Right atrium auricular region (tissue), 2 donors: ENCODE measurements at places on chromosomes 7 and 10. TPM values are rescaled to one million over a fixed set of nuclear protein-coding genes. Genes with fewer than 3 reads are reported as not detected.
A peak's percentile ranks its signal among the peaks of the same experiment; 100 is the strongest.

Gene GBX1
- total RNA-seq: not detected

Gene TLL2
- 0.96 TPM for total RNA-seq

Gene CTTNBP2
- total RNA-seq: 4.4 TPM

Gene DBNL
- 31.4 TPM for total RNA-seq

Gene TMEM120A
- 35.3 TPM for total RNA-seq

Gene CYP2C19
- not detected for total RNA-seq

Gene TACR2
- 0.24 TPM for total RNA-seq

Gene AZGP1
- total RNA-seq: 46.5 TPM

- no peak for DNase-seq
Observed at GRCh38 chr7:134701272-134701671, 54.6 kb downstream of the BPGM start.

DNA sequence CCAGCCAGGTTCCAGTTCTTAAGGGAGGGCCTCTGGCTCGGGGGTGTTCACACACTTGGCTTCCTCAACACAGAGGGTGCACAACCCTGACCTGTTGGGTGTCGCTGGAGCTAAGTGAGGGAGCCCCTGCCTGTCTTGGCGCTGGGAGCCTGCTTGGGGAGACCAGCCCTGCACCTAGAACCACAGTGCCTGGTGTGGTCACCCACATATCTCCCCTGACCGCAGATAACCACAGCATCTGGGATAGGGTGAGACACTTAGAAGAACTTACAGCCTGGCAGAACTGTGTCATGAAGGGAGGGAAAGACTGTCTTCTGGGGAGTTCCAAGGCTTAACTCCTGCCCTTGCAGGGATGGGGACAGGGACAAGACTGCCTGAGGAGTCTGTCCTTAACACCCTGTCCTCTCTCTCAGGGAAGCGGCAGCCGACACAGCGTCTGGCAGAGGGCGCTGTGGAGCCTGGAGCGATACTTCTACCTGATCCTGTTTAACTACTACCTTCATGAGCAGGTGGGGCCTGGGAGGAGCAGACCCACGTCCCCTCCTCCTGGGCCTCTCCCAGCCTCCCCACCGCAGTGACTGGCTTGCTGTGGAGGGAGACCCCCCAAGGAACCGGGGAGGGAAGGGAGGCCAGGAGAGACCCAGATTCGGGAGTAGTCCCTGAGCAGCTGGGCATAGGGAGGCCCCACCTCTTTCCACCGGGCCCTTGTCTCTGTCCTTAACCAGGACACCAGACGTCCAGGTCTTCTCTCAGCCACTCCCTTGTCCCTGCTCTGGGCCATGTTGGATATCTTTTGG is 59.0 kb downstream of the PALD1 start:
- DNase-seq: no peak

- DNase-seq: no peak
Observed at GRCh38 chr10:77687621-77688020, 50.0 kb upstream of the KCNMA1 start.

- no peak for DNase-seq
Observed at GRCh38 chr7:45688382-45688781, 114.2 kb downstream of the ADCY1 start.

- no peak for DNase-seq
Observed at GRCh38 chr7:24201226-24201625, 82.8 kb upstream of the NPY start.

GRCh38 chr10:81008726-81009125 is 471.0 kb downstream of the SH2D4B start:
- no peak for DNase-seq

DNA sequence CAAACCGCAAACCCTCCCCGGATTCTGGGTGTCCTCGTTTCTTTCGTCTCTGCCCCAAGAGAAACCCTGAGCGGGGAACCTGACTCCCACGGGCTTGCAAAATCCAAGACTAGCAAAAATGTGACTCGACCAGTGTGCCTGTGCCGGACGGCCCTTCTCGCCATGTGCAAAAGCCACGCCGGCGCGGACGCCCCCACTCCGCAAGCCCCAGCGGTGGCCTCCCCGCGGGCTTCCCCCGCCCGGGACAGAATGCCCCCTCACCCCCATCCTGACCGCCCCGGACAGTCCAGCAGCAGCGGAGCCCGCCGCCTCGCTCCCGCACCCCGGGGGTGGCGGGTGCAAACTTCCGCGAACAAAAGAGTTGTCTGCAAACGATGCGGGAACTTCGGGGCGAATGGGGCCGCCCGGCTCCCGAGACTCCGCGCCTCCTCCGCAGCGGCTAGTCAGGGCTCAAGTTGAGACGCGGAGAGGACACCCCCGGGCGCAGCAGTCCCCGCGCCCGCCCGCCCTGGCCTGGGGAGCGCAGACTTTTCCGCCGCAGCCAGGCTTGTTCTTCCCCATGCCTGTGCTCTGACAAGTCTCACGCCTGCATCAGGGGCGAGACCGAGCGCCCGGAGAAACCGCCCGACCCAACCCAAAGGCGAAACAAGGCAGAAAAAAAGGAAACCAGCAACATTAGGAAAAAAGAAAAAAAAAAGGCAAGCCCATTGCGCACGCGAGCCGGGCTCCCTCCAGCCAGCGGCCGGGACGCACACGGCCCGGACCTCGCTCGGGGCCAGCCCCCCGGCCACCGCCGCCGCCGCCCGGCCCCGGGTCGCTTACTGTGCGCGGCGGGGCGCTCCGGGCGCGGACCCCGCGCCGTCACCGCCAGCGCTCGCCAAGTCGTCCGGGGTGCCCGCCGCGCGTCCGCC is 732 bp downstream of the FAM53B start:
- DNase-seq: no peak

DNA sequence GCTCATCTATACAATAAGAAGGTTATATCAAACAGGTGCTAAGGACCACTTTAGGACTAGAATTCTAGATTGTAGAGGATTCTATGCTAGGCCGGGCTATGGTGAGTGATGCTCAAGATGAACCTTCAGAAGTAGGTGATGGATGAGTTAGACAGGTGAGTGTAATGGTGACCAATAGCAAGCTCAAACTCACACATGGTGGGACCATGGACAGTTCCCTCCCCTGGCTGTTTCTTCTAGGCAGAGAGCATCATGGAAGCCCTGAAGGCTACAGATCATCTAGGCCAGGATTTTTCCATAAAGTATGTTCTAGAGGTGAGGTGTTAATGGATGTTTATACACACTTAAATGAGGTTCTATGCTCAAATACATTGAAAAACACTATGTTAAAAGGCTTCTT is 162.2 kb upstream of the WDR11 start:
- no peak for DNase-seq

- peak; percentile 79 for DNase-seq
Observed at GRCh38 chr10:5618829-5619228, 47.6 kb downstream of the ASB13 start.

DNA sequence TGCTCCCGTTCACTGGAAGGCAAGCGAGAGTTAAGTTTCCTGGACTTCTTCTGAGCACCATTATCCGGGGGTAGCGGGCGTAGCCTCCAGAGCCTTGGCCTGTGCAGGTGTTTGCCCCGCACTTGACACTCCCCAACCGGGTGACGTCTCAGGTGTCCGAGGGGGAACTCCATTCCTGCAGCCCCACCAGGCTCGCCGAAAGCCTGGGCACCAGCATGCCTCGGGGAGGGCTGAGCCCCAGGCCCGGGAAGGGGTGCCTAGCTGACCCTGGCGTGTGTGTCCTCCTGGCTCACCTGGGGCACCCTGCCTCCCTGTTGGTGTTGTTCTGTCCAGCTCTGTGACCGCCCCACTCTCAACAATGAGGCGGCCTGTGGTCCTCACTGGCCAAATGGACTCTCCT is 109.4 kb upstream of the GPR26 start:
- peak; percentile 44 for DNase-seq

DNA sequence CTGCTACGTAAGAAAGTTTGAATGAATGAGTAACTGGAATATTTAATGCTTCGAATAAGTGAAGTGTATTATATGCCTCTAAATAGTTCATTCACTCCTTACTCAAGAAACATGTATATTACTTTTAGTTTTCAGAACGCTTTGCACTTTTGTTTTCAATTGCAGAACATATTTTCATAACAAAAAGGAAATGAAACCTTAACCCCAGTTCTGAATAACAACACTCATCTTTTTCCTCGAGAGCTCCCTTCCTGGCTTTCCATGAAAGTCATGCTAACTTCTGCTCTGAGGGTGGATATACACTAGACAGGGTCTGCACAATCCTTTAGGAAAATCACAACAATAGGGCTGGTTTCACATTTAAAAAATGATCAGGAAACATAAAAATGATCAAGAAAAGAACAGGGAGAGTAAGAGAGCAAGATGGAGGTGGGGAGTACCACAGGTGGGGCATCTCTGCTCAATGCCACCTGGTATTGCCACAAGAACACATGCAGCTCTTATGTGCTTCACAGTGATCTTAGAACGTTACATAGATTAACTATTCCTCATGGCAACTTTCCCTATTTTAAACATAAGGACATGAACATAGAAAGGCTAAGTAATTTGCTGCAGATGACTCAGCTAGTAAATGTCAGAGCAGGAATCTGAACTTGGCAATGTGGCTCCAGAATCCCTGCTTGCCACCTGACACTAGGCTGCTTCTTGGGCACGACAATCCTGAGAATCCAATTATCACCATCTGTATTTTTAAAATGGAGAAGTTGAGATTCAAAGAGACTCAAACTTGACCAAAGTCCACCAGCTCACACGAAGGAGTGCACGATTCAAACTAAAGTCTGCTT is 219.5 kb upstream of the AOAH start:
- DNase-seq: no peak

DNA sequence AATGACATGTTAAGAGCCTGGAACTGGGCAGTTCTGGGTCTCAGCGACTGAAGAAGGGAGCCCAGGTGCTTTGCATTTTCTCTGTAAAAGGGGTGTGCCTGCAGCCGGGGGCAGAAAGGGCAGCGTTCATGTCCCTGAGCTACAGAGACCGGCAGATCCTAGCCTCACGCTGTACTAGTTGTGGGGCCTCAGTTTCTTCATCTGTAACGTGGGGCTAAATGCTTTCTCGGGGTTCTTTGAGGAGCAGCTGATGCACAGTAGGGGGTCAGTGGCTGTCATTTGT is 79.6 kb downstream of the NEURL1 start:
- DNase-seq: no peak

- no peak for DNase-seq
Observed at GRCh38 chr7:106042196-106042611, 69.9 kb downstream of the SYPL1 start.

- no peak for DNase-seq
Observed at GRCh38 chr7:154353355-154353767, 301.2 kb downstream of the DPP6 start.

- no peak for DNase-seq
Observed at GRCh38 chr7:1121476-1121875, 33.6 kb downstream of the GPER1 start.

DNA sequence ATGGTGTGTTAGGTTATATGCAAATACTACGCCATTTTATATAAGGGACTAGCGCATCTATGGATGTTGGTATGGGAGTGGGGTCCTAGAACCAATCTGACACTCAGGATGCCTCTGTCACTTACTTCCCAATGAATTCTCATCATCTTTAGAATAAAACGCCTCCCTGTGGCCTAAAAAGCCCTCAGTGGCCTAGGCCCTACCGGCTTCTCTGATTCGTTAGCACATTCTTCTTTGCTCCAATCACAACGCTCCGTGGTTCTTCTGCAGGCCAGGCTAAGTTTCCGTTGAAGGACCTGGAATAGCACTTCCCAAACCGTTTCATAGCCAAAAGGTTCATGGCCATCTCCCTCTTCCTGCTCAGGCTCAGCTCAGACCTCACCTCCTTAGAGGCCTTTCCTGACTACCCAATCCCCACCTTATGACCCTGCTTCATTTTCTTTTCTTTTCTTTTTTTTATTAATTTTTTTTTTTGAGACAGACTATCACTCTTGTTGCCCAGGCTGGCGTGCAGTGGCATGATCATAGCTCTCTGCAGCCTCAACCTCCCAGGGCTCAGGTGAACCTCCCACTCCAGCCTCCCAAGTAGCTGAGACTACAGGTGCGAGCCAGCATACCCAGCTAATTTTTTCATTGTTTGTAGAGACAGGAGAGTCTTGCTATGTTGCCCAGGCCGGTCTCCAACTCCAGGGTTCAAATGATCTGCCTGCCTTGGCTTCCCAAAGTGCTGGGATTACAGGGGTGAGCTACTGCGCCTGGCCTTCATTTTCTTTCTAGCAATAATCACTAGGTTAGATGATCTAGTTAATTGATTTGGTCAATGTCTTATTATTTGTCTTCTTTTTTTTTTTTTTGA is 24.5 kb upstream of the YWHAG start:
- no peak for DNase-seq

GRCh38 chr10:129932751-129933433 is 31.2 kb downstream of the EBF3 start:
- no peak for DNase-seq

- no peak for DNase-seq
Observed at GRCh38 chr10:25036381-25036780, 20.0 kb downstream of the THNSL1 start.

GRCh38 chr7:80018941-80019808 is 115.5 kb upstream of the GNAI1 start:
- no peak for DNase-seq

- DNase-seq: no peak
Observed at GRCh38 chr7:30147223-30147622, 12.4 kb downstream of the MTURN start.

DNA sequence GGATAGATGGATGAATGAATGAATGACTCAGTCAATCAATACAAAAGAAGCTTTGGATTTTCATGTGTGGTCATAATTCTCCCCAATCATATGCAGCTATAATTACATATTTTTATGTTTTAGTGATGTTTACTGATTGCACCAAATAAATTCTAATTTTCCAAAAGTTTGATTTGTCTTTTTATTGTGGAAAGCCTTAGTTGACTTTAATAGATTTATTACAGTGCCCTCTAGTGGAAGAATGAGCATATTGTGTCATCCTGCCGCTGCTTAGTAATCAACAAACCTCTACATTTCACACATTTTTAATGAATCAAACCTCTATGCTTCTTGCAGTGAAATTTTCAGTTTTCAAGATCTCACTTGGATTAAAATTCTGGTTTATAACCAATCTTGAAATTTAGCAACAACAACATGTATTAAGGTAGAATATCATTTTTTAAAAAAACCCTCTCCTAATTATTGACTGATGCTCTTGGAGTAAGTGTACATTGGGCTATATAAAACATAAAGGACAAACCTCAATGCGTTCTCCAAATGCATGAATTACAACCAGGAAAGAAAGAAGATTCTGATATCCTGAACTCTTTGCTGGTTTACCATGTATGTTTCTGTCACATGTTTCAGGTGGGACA is 55.6 kb upstream of the PNLIP start:
- no peak for DNase-seq

GRCh38 chr7:44449584-44449928 is 40.9 kb downstream of the NUDCD3 start:
- no peak for DNase-seq

- DNase-seq: no peak
Observed at GRCh38 chr7:110922906-110923305, 168.0 kb upstream of the LRRN3 start.

DNA sequence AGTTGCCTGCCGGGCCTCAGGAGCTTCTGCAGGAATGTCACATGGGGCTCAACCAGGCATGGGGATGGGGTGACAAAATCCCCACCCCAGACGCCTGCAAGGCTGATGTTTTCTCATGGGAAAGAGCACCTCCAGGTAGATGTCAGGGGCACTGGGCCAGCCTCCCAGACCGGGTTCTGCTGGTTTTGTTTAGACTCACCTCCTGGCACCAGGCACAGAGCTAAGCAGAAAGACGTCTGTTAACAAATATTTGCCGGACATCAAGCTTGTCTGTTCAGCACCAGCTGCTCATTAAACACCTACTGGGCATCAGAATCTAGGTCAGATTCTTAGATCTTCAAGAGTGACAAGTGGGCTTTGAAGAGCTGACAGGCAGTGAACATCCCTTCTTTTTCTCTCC is 34.9 kb upstream of the TCERG1L start:
- DNase-seq: no peak
